ENCODE measurements at places on chromosomes 3 and 15.

- DNase-seq: no peak
Observed at GRCh38 chr3:58178528-58179234, 32.1 kb downstream of the DNASE1L3 start.

GRCh38 chr3:187742351-187743171 is 2.7 kb downstream of the BCL6 start:
- DNase-seq: peak; percentile 35

- no peak for DNase-seq
Observed at GRCh38 chr15:25238716-25239470, 199.9 kb downstream of the UBE3A start.

DNA sequence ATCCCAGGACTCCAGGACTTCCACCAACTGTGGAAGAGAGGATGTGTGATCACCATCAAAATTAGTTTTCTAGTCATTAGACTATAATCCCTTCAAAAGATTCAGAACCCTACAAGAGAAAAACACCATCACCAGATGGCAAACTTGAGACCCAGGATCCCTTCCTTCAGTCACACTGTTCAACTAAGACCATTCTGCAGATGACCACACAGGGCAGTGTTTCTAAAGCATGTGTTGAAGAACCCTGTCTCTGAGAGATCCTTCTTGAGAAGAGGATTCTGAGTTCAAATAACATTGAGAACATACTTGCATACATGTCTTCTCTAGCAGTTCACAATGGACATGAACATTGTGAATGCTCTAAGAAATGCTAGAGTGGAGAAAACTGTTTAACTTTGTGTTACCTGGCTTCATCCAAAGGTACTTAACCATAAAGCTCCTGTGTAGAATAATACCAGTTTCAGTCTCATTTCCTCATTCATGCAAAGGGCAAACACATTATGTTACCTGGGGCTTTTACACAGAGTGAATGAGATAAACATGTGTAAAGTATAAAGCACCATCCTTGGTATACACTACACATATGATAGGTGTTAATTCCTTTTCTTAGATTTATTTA is 2.4 kb upstream of the ADGRG7 start:
- no peak for DNase-seq

DNA sequence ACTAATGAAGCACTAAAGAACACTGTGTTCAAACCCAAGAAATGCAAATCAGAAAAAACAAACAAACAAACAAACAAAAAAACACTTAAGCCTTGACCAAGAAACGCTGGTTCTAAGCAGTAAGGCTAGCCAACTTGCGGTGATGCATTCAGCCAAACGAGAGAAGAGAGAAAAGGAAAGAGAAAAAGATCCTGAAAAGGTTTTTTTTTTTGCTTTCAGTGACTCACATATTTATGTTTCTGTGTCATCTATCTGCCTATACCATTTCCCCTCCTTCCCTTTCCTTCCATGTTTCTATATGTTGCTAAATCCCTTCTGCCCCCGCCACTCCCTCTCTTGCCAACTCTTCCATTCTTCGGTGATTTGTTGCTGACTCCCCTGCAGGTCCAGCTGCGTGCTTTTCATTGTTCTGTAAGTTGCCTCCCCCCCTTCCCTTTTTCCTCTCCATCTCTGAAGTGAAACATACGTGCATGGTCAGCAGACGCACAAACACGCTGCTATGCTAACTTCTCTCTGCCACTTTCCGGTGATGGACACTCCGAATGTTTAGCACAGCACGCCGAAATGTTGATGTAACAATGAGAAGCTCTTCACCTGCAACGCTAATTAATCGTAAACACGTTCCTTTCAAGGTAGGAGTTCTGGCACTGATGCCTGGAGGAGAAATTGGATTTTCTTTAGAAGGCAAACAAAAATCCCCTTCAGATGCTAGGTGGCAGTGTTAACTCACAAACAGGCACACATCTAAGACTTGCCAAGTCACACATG is 154.4 kb downstream of the TUSC7 start:
- DNase-seq: no peak

DNA sequence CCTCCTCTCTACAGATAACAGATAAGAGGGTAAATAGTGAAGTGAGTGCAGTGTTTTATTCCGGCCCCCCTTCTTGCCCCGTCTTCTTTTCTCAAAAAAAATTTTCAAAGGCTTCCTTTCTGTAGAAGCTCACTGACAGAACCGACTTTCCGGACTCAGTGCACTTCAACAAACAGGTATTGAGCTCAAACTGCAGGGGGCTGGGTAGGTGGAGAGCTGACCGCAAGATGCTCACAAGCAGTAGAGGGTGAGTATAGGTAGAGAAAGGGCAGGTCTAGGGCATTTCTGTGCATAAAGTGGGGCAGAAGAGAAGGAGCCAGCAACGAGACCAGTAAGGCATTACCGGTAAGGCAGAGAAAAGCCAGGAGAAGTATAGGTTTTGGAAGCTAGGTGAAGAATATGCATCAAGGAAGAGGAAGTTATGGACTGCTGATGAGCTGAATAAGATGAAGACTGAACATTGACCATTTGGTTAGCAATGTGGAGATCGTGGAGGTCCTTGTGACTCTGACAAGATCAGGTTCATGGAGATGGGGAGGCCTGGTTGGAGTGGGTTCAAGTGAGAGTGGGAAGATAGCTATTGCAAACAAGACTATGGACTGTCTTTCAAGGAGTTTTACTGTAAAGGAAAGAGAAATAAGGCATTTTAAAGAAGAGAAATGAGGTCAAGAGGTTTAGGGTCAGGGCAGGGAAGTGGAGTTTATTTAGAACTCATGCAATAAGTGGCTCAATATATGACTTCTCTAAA is 97.4 kb downstream of the ST6GAL1 start:
- peak; percentile 19 for DNase-seq

DNA sequence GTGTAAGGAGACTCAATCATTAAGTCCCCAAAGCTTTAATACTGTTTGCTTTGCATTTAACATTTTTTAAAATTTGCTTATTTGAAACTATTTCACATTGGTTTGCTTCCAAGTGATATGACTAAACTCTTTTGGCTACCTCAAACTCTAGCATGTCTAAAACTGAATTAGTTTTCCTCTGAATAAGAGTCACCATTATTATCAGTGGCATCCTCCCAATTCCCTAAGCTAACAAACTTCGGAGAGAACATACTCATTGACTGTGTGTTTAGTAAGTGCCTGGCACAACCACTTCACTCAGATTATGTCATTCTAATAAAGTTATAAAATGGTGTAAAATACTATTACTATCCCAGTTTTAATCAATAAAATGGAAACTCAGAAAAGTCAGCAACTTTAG is 21.9 kb downstream of the ATOSA start:
- DNase-seq: no peak

- no peak for DNase-seq
Observed at GRCh38 chr3:134362221-134362620, 12.0 kb downstream of the AMOTL2 start.

DNA sequence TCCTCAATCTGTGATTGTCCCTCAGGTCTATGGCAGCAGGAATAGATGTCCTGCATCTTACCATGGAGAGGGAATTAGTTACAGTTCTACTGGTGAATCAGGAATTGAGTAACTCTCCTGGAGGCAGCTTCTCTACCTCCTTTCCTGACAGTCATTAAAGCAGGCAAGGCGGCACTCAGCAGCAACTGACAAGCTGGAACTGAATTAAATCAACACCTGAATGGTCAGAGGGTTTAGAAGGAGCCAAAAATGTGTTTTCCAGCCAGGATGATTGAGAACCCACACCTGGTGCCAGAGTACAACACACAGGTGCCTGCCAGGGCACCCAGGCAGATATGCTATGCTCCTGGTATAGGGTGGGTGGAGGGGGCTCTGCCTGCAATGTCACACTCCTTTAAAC is 43.1 kb upstream of the TIPARP start:
- DNase-seq: no peak

- DNase-seq: no peak
Observed at GRCh38 chr3:175692256-175692655, 833.1 kb downstream of the NAALADL2 start.

DNA sequence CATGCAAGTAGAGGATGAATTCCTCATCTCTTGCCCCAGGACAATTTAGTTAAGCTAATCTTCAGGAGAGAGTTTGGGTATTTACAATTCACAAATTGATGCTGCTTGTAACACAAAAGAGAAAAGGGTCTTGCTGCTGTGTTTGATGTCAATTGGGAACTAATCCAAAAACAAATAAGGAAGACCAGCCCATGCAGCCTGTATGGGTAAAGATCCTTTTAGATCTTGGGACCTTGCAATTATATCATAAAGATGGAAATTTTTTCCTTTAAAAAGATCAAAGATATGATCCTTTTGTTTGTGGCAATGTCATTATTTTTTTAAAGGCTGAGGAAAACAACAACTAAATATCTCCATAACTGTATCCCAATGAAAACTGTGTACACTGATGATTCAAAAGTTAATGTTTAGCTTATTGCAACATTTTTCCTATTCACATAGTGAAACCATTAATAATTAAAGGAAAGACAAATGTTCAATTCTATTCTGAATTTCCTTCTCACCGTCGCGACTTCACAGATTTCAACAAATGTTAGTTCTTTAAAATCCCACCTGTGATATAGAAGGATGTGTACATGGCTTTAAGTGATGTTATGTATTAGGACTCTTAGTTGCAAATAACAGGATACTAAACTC is 40.2 kb downstream of the TMEM212 start:
- no peak for DNase-seq

GRCh38 chr3:46660003-46660402 is 33.5 kb downstream of the ALS2CL start:
- DNase-seq: no peak

GRCh38 chr3:120438665-120439370 is 12.0 kb downstream of the FSTL1 start:
- no peak for DNase-seq

DNA sequence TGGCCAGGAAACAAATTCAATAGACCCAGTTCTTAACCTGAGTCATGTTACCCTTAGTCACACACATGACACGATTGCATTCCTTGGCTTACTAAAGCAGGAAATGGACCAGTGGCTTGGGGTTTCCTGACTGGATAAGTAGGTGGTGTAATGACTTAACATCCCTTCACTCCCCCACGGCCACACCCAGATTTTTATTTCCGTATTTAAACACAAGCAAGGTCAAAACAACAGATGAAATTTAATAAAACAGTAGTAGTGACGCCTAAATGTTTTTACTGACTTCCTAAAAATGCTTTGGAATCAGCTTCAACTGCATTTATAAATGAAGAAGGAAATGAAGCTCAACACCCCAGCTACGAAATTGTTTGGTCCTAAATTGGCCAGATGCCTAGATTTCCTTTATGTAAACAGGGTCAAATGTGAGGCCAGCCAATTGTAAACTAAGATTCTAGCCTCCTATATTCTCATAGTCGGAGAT is 324.3 kb downstream of the CHST2 start:
- DNase-seq: no peak

GRCh38 chr3:23776352-23776891 is 29.3 kb upstream of the UBE2E1 start:
- no peak for DNase-seq

GRCh38 chr15:86540840-86541467 is 461.3 kb downstream of the AGBL1 start:
- DNase-seq: no peak

- DNase-seq: no peak
Observed at GRCh38 chr3:26963361-26963743, 340.8 kb downstream of the LRRC3B start.

GRCh38 chr3:26104851-26105251 is 315.0 kb downstream of the OXSM start:
- DNase-seq: no peak

- no peak for DNase-seq
Observed at GRCh38 chr3:124984754-124985153, 50.2 kb upstream of the MUC13 start.

GRCh38 chr3:36302626-36303025 is 77.7 kb upstream of the STAC start:
- DNase-seq: no peak

- no peak for DNase-seq
Observed at GRCh38 chr3:31562525-31562924, 29.8 kb downstream of the STT3B start.

GRCh38 chr3:130897316-130897715 is 3.4 kb downstream of the ATP2C1 start:
- DNase-seq: no peak

DNA sequence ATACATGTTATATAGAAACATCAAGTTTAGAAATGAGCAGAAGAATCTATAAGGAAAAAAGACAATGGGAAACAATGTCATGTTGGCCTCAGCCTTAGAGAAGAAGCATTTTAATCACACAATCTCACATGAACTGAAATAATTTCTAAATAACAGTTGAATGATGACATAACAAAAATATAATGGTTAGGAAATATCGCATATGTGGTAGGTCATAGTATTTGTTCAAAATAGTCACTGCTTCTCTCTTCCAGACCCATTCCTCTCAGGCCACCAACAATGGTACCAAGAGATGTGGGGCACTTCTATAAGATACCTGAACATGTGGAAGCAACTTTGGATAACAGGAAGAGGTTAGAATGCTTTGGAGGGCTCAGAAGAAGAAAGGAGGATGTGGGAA is 195.7 kb upstream of the PDZRN3 start:
- no peak for DNase-seq

- DNase-seq: no peak
Observed at GRCh38 chr3:190860521-190860920, 2.0 kb downstream of the GMNC start.

DNA sequence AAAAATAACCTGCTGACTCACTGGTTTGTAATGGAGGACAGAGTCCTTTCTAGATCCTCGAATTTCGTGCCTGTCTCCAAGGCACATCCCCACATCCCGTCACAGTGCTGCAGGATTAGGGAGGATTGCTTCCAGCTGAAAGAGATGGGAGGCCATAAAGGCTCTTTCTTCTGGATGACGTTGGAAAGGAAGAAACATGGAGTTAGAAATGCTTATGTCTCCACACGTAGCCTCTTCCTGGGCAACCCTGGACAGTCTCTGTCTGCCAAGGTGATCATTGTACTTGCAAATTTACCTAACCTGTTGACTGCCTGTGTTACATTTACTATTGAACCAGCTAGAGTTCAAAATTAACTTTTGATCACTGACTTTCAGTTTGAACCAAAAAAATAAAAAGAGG is 27.6 kb upstream of the VILL start:
- no peak for DNase-seq

DNA sequence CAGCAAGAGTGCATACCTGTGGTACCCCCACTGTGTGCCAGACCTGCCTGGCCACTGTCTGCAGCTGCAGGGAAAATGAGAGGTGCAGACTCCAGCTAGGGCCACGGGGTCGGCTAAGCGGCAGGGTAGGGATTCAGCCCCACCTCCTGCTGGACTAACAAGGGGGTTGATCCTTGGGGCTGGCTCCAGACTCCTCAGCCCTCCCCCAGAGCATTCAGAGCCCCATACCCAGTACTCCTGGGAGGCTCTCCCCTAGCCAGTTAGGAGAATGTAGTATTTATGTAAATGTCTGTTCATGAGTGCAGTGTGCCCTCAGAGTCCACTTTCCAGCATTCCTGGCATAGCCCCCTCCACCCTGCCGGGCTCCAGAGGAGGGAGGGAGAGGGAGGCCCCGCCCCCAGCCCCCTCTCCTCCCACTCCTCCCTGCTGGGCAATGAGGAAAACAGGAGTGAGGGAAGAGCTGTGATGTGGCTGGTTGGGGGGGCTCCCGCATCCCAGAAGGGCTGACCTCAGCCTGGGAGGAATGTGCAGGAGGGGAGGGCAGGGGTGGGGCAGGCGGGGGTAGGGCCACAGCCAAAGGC is 4.5 kb upstream of the SEMA3B start:
- DNase-seq: no peak

- DNase-seq: peak; percentile 12
Observed at GRCh38 chr3:132641837-132642538, 17.6 kb downstream of the ACAD11 start.

GRCh38 chr15:50182219-50183013 is 420 bp downstream of the SLC27A2 start:
- DNase-seq: peak; percentile 36

Data from immature natural killer cell (primary cell).